RPMI7951 (cell line): ENCODE measurements at places on chromosomes 5 and 9.

DNA sequence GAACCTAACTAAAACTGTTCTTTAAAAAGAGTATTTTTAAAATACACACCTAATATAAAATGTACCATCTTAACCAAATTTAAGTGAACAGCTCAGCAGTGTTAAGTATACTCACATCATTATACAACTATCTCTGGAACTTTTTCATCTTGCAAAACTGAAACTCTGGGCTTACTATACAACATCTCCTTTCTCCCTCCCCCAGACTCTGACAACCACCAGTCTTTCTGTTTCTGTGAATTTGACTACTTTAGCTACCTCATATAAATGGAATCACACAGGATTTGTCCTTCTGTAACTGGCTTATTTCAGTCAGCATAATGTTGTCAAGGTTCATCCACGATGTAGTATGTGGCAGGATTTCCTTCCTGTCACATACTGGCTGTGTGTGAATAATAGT is 93.5 kb downstream of the FOXD1 start:
- no peak for DNase-seq

GRCh38 chr9:37565661-37566618 is 10.2 kb downstream of the FBXO10 start:
- no peak for DNase-seq

DNA sequence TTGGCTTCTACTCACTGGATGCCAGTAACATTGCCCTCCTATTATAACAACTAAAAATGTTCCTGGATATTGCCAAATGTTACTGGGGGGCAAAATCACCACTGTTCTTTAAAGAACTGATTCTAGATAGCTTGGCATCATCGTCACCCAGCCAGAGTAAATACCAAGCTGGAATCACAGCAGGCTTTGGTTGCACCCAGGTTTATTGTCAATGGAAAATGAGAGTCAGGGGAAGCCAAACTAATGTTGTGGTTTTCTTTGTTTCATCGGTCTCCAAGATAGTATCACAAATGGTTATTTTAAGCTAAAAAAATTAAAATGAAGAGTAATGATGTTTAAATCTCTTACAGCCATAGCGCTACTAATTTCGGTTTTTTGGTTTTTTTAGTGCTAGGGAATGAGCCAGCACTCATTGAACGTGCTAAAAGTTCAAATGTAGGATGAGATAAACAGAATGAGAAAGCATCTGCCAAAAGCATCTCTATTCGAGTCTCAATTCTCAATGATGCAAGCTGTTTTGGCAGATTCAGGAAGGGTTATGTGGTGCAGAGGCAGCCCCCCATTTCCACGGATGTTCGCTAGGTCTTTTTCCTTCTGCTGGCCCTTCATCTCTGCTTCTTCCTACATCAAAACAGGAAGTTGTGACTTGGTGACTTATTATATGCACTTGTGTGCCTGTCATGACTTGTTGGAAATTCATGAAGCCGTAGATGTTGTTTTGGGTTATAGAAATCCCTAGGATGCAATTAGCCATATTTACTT is 558.0 kb downstream of the EBF1 start:
- no peak for DNase-seq

GRCh38 chr5:138938526-138938925 is 63.4 kb upstream of the LRRTM2 start:
- no peak for DNase-seq

DNA sequence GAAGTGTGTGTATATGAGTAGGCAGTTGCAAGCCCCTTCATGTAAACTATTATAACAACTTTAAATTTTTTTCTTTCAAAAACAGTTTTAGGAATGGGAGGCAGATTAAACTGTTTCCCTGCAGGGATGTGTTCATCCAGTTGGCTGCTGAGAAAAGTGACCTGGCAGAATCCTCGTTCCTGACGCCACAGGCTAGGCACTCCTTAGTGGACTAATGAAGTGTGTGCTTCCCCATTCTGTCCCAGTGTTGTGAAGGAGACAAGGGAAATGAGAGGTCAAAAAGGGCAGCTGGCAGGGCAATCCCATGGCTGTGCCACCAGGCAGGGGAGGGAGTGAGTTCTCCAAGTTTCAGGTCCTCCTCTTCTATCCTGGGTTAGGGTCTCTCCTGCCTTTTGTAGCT is 59.8 kb downstream of the FOXD1 start:
- DNase-seq: no peak

DNA sequence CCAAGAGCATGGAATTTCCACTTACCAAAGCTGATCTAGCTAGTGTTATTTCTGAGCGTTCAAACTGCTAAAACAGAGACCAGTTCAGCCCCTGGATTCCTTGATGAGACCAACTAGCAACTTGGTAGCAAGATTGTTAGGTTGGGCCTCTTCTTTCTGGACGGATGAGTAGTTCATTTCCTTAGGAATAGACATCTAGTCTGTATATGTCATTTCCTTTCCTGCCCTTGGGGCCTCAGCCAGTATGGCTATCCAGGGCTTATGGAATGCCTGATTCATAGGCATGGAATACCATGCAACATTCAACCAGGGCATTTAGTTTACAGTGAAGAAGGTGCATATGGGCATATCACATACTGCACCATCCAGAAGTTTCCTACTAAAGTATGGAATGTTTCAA is 14.5 kb upstream of the LPAR1 start:
- peak; percentile 78 for DNase-seq

- DNase-seq: peak; percentile 42
These were observed 2.3 kb upstream of the SLC23A1 start for GRCh38 chr5:139385061-139386049.

- peak; percentile 84 for DNase-seq
These were observed 32.2 kb upstream of the TGFBI start for GRCh38 chr5:135996611-135997010.

DNA sequence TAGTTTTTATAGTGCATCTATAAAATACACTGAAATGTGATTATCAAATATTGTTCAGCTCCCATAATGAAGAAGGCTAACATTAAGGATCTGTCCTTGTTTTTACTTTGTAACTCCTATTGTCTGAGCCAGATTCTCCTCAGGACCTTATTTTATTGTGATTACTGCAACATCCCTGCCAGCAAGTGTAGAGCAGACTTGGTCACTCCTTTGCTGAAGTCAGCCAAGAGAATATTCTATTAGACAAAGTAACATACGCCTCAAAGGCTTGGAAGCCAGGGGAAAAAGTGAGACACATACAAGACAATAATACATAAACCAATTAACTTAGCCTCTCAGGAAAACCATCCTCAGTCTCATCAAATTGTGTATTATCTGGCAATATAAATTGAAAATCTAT is 269.6 kb downstream of the ARL15 start:
- DNase-seq: no peak

- DNase-seq: no peak
These were observed 23.5 kb downstream of the JMY start for GRCh38 chr5:79259383-79259782.

GRCh38 chr9:18824095-18824666 is 208.8 kb downstream of the SAXO1 start:
- DNase-seq: peak; percentile 39

- DNase-seq: peak; percentile 87
These were observed at the start of gene ADAMTS12 for GRCh38 chr5:33891788-33892619. Gene ADAMTS12, minus strand, starts transcription at chr5:33891990. Its CDS starts 134 bp downstream, at chr5:33891856.

- no peak for DNase-seq
These were observed 26.4 kb downstream of the ZDHHC11B start for GRCh38 chr5:757931-758697.

DNA sequence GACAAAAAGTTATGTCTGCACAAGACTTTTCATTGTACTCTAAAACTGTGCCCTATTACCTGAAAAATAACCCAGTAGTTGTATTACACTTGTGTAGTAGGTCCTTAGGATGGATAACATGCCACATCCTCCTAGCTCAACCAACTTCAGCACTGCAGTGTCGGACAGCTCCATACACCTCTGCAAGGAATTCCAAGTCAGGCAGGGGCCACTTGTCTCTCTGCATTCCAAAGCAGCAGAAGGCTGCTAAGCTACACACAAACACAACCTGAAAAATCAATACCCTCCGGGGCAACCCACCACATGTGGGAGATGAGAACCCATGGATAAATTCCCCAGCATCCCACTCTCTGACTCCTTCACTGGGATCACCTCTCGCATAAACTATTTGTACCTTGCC is 50.2 kb downstream of the MED10 start:
- DNase-seq: peak; percentile 28

DNA sequence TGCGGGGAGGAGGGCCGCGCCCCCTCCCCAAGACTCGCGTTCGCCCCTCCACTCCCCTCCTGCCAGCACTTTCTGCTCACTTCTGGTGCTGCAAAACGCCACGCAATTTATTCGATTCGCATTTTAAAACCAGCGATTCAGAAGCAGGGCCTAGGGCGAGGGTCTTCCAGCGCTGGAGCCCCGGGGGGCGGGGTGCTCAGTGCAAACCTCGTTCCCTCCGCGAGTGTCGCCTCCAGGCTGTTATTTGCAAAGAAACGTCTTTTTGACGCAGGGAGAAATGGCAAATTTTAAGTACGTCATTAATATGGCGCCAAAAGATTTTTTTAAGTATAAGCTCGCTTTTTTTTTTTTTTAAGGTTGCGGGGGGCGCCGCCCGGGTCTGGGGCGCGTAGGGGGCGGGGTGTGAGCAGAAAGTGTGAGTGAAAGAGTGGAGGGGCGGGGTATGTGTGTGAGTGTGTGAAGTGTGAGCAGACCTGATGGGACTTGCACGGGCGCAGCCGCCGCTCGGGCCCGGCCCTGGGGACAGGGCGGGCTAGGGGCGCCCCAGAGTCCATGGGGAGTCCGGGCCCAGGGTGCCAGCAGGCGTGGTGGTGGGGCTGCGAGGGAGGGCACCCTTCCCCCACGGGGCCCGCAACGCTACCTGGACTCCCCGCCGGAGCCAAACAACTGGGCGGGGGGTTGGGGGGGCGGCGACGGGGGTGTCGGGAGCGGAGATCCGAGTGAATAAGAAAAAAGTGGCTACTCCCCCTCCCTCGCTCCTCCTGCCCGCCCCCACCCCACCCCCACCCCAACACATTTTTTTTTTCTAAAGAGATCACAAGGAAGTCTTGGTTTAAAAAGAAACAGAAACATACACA is at the start of gene JADE2:
TSS of gene JADE2 (plus strand) at position 845 of the 857 bp plus-strand sequence. CDS start 10,188 bp downstream, outside the sequence.
- DNase-seq: peak; percentile 51

- DNase-seq: no peak
These were observed 8.3 kb downstream of the NDUFS6 start for GRCh38 chr5:1809416-1810035.

DNA sequence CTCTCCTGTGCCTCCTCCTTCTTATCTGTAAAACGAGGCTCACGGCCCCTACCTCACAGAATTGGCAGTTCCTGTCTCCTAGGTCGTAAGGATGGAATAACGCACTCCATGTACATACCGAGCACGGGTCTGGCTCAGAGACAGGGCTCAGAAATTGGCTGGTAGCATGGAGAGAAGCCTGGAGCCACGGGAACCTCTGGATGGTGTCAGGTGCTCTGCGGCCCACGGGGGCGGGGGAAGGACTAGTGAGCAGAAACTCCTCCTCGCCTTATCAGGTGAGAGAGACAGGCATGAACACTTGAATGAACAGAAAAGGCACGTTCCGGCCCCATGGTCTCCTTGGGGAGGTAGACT is 15.4 kb upstream of the C5orf47 start:
- no peak for DNase-seq

DNA sequence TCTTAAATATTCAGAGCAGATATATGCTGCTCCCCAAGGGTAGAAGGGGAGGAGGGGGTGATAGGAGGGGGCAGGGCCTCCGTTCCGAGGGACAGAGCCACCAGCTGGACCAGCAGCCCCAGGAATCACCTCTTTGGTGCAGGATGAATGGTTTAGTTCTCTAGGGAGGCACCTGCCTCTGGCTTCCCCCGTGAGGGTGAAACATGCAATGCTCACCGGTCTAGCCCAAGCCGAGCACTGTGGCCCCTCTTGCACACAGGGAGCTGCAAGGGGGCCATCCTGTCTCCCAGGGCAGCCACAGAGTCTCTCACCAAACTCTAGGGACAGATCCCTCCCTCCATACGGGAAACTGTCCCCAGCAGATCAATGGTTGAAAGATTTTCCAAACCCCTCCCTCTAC is 163.7 kb downstream of the DAB2IP start:
- no peak for DNase-seq

DNA sequence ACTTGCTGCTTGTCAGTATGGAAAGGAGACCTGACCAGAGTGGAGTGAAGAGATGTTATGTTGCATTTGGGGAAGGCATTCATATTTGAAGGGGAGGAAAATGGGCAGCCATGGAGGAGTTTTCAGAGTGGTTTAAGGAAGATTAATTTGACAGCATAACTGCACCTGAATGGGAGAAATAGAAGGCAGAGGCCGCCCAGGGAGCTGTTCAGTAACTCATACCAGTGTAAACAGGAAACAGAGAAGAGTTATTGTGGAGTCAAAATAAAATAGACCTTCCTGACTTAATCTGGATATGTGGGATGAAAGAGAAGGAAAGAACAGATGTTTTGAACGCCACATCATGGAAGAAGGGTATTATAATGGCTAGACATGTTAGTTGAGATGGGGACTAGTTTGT is 13.4 kb downstream of the SLC44A1 start:
- no peak for DNase-seq
